ENCODE measurements at places on chromosomes 12 and 14. TPM values are rescaled to one million over a fixed set of nuclear protein-coding genes. Genes with fewer than 3 reads are reported as not detected.

DNA sequence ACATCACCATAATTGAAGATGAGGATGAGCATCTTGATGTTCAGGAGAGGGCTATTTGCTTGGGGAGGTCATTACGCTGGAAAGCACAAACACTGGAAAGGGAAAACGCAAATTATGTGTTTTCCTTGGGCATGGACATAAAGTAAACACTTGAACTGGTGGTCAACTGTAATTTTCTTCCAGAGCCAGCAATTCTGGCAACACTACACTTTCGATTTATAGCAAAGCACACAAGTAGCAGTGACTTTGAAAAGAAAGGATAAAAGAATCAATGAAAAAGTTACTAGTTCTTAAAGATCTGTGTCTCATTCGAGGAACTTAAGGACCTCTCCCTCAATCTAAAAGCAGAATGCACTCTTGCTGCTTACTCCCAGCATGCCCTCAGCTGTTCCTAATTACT lies 2.2 kb downstream of the CLEC14A start:
- DNase-seq: no peak
- H3K27ac ChIP-seq: peak overlapping the region; percentile 71
- H3K4me1 ChIP-seq: no peaks in the 10 kb centered on the region
- H3K36me3 ChIP-seq: no peaks in the 10 kb centered on the region
- H3K4me3 ChIP-seq: peak overlapping the region; percentile 69

DNA sequence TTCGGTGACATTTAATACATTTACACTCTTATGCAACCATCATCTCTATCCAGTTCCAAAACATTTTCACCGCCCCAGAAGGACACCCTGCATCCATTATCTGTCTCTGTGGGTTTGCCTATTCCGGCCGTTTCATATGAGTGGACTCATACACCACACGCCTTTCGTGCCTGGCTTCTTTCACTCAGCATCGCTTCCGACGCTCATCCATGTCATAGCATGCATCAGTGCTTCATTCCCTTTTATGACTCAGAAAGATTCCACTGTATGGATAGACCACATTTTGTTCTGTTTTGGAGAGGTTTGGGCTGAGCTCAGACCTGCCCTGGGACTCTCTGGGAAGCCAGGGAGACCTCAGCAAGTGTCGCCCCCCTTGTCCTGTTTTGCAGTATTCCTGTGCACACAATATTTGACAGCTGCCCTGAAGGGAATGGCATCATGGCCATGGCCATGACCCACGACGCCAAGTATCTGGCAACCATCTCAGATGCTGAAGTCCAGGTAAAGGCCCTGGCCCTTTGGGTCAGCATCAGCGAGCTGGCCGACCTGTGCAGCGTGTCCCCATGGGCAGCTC lies 23.8 kb downstream of the CFAP251 start:
- no peaks in the 10 kb centered on the region for H3K4me1 ChIP-seq
- no peak overlapping the region for H3K27ac ChIP-seq
- H3K36me3 ChIP-seq: no peaks in the 10 kb centered on the region
- no peaks in the 10 kb centered on the region for H3K27me3 ChIP-seq

GRCh38 chr12:112964915-112965314 lies 13.4 kb upstream of the OAS2 start:
- no peak overlapping the region for H3K4me3 ChIP-seq
- H3K4me1 ChIP-seq: no peaks in the 10 kb centered on the region
- no peak overlapping the region for H3K27ac ChIP-seq
- no peaks in the 10 kb centered on the region for H3K36me3 ChIP-seq
- H3K27me3 ChIP-seq: peaks cover 3% of the 10 kb centered on the region
- no peak for DNase-seq

- H3K27me3 ChIP-seq: no peaks in the 10 kb centered on the region
- no peaks in the 10 kb centered on the region for H3K36me3 ChIP-seq
- H3K4me1 ChIP-seq: no peaks in the 10 kb centered on the region
- no peak overlapping the region for H3K27ac ChIP-seq
Measured at GRCh38 chr12:94033101-94033500, 115.3 kb upstream of the PLXNC1 start.

Gene LDHB
- total RNA-seq: 258 TPM
